PC-3 (cell line): ENCODE measurements at places on chromosomes 2 and 18. TPM values are rescaled to one million over a fixed set of nuclear protein-coding genes. Genes with fewer than 3 reads are reported as not detected.

CD226 gene
- total RNA-seq, result 0.26 and 0.69 TPM in 2 replicates

LRATD1 gene
- total RNA-seq, result 35.4 and 41.3 TPM in 2 replicates

SERPINB7 gene
- 71.9 and 74.5 TPM in 2 replicates for total RNA-seq

FARSB gene
- 32.9 and 36.3 TPM in 2 replicates for total RNA-seq

CEP68 gene
- total RNA-seq, result 3.4 and 7.0 TPM in 2 replicates

TET3 gene
- 6.1 and 10.1 TPM in 2 replicates for total RNA-seq

TPGS2 gene
- 44.2 and 44.9 TPM in 2 replicates for total RNA-seq

ALPP gene
- total RNA-seq, result 8.6 and 14.4 TPM in 2 replicates

EPC2 gene
- 16.8 and 20.6 TPM in 2 replicates for total RNA-seq

GAL3ST2 gene
- total RNA-seq, result not detected in 2 replicates
